ENCODE measurements at places on chromosomes 3 and 15.
A peak's percentile ranks its signal among the peaks of the same experiment; 100 is the strongest.

GRCh38 chr3:136690599-136690998, 61.6 kb downstream of the STAG1 start:
- no peak for ATAC-seq

DNA sequence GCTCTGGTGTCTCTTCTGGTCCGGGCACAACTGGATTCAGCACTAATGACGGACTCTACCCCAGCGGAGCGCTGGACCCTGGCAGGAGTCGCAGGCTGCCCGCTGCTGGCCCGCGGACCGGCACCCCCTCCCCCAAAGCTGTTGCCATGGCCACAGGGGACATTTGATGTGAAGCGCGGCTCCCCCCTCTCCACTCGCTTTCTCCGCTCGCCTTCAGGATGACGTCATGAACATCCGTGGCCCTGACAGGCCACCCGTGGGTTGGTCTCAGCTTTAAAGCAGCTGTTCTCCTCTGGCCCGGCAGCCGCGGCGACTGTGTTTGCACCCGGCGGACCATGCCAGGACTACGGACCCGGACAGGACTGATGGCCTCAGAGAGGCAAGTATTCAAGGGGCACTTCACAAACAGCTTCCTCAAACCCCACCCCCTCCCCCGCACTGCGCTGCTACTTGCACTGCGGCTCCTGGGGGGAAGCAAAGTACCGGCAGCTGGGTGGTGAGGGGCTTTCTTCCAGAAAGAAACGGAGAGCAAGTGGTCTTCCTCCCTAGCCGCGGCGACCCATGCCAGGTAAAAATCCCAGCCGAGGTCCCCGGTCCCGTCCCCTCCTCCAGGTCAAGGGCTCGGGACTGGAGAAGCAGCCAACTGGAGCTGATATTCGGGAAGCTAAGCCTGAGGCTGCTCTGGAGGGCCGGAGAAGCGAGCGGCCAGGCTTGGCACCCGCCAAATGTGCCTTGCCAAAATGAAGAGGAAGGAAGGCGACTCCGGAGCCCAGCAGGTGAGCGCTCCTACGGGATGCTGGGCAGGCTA, 16.6 kb upstream of the AEN start:
- peak; percentile 26 for ATAC-seq

- ATAC-seq = no peak
These were observed 336.8 kb downstream of the DIPK2A start for GRCh38 chr3:144308396-144308795.

DNA sequence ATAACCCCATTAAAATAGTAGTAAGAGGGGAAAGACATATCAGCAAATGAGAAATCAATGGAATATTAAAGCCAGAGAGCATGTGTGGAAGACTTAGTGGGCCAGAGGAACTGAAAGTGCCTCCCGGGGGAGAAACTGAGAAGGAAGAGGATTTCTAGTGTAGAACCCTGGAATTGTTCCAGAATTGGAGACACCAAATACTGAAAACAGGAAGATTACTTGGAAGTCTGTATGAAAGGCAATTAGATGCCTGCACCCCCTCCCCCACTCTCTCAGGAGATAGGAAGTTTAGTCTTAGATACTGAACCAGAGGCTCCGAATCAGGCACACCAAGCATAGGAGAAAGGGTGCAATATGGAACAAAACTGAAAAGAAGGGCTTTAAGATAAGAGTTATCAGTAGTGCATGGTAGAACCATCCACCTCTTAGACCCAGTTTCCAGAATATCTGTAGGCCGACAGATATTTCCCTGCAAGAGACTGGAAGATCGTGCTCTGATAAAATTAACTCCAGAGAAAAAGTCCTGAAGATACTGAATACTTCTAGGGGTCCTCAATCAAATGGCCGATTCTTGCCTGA, 32.4 kb downstream of the KLHL18 start:
- ATAC-seq = no peak

- ATAC-seq = no peak
These were observed 57.9 kb downstream of the TPRA1 start for GRCh38 chr3:127532561-127533203.

- no peak for ATAC-seq
These were observed 39.3 kb downstream of the GLB1 start for GRCh38 chr3:33057320-33058298.

DNA sequence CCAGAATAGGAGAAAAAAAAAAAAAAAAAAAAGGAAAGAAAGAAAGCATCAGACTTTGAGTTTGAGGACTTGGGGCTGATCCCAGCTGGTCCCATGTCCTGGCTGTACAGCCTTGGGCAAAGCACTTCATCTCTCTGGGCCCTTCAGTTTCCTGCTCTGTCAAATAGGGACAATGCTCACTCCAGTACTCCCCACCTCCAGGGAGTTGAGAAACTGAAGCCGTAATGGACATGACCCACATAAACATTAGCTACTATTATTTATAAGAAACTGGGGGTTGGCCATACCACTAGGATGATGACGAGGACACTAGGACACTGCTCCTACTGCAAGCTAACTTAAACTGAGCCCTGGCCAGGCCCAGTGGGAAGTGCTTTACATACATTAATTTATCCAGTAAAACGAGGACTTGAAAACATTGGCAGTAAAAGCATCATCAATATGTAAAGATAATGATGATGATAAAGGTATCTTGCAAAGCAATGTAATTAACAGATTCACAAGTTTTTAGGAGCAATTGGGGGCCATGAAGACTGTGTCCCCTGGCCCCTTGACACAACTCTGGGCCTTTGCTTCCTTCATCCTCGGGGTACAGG, 22.9 kb upstream of the SMAD6 start:
- no peak for ATAC-seq

GRCh38 chr15:29074045-29074444, 188.3 kb downstream of the APBA2 start:
- no peak for ATAC-seq

DNA sequence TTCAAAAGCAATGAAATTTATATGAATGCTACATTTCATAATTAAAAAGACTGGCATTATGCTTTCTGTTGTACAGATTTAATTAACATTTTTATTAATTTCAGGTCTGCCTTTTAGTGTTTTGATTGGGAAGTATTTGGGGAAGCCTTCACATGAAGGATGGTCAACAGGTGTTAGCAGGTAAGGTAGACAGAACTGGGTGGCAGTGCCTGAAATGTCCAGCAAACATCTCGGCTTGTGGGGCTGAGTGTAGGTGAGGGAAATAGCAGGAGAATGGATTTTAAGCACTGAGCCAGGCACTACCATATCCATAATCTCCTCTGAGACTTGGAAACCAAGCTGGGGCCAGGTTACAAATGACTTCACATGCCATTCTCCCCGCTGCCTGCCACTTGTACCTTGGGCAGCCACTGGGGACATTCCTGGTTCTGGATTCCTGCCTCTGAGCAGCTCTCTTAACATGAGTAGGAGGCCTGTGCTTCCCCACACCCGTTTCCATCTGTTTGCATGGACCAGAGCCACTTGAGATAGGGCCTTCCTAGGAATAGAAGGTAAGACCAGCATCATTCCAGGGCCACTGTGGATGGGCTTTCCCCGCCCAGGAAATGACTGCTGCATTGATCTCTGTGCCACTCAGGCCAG, 125.9 kb upstream of the HES1 start:
- ATAC-seq = no peak

GRCh38 chr3:9153904-9154619, 95.4 kb downstream of the SRGAP3 start:
- ATAC-seq = no peak

GRCh38 chr15:43913941-43914340, 87.1 kb downstream of the WDR76 start:
- ATAC-seq = no peak

GRCh38 chr3:114005481-114005880, 50.8 kb downstream of the CCDC191 start:
- ATAC-seq = no peak

GRCh38 chr15:37984368-37984767, 49.9 kb downstream of the TMCO5A start:
- ATAC-seq = no peak

DNA sequence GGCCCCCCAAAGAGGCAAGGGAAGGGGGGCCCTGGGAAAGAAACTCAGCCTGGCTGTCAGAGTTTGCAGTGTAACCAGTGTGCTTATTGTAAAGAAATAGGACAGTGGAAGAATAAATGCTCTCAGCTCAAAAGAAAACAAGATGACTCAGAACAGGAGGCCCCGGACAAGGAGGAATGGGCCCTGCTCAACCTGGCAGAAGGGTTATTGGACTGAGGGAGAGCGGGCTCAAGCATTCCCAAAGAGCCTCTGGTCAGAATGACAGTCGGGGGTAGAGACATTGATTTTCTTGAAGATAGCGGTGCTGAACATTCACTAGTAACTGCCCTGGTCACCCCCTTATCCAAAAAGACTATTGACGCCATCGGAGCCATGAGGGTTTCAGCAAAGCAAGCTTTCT, 100.4 kb upstream of the OSBPL11 start:
- ATAC-seq = no peak

GRCh38 chr15:28111543-28111942, 12.4 kb upstream of the OCA2 start:
- no peak for ATAC-seq

GRCh38 chr3:36697229-36698001, 66.9 kb downstream of the DCLK3 start:
- peak; percentile 56 for ATAC-seq

DNA sequence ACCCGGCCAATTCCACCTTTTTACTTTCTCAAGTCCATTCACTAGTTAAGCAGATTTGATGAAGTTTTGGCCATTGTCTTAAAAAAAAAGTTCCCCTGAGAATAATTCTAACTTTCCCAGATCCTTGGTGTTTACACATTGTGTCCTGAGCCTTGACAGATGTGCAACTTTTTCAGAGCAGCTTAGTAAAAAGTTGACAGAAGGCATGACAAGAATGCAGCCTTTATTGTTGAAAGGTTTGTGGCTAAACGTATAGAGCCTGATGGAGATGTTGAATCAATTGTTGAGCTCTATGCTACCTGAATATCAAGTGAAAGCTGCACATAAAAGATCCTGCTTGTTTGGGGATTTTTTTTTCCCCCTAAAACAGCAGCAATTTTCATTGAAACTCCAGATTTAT, 75.3 kb upstream of the CMTM7 start:
- ATAC-seq = no peak

DNA sequence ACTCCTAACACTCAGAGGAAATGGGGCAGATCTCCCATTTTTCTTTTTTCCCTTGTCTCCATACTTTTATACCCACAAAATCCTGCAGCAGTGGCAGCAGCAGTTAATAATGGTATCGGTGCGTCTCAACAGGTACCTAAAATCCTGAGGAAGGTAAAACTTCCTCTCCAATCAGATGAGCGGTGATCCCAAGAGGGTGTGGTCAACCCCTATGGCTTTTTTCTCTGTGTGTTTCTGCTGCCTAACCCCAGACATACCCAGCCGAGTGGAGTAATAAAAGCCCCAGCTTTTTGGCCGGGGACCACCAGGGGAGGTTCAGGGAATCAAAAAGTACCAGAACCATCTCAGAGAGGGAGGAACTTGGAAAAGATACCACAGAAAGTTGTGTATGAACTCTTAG, 9.1 kb downstream of the GK5 start:
- no peak for ATAC-seq

GRCh38 chr15:32877252-32878019, 159.6 kb downstream of the GREM1 start:
- ATAC-seq = peak; percentile 33

DNA sequence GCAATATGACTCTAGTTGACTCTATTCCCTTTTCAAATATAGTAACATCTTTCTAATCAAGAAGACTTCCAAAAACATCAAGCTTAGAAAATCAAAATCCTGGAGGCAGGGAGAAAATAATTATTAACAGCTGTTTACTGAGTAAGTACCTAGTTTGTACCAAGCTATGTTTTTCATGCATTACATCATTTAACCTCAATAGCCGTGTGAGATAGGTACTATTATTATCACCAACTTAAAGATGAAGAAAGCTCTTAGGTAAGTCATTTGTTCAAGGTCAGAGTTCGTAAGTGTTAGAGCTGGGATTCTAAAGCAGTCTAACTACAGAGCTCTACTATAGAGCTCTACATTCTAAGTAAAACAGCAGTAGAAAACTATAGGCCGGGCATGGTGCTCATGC, 41.6 kb downstream of the GSK3B start:
- ATAC-seq = peak; percentile 36

GRCh38 chr15:40550341-40551037, 14.4 kb downstream of the CCDC32 start:
- no peak for ATAC-seq

- ATAC-seq = peak; percentile 70
These were observed 547.1 kb downstream of the FHIT start for GRCh38 chr3:60703956-60704736.

DNA sequence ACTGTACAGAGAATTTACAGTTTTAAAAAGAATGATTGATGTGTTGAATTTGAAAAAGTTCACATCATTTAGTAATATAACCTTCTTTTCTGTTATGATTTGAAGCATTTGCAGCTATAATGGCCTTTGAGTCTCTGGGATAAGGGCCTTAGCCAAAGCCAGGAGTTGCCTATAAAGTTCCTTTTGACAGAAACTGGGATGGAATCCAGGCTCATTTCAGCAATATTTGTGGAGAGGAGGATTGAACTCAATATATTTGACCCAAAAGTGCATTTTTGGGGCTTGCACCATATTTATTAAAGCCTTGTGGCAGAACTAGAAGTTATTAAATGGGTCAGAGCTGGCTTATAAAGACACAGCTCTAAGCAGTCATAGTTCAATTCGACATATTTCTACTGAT, 348.7 kb upstream of the EPHA3 start:
- no peak for ATAC-seq

DNA sequence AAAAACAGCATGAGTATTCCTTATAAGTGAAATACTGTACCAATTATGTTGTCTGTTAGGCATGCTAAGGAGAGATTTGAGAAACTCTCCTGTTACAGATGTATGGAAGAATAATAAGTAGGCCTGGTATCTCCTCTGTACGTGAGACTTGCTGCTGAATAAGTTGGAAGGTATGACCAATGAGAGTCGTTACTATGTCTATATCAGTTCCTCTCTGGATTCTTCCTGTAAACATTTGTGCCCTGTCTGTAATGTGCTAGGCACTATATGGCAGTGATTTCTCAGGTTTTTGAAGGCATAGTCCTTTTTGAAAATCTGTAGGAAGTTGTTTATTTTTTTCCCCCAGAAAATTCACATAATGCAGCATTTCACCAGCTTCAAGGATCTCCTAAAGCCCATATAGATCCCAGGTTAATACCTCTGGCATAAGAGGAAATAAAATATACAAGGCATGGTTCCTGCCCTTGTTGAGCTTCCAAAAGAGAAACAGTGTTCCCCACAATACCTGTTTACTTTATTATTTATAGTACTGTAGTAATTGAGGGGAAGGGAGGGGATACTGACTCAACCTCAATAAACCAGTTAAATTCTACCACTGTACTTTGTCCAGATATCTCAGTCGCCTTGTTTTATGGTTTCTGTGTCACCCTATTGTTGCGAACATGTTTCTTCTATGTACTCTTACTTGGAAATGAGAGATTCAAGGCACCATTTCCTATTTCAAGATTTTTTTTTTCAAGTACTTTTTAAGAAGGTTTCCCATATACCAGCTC, 28.6 kb downstream of the MAP2K5 start:
- no peak for ATAC-seq

Measured in SK-N-SH treated with all-trans-retinoic acid at 6 μM for 48 hours (cell line).